ENCODE measurements at places on chromosomes 12 and 14.

GRCh38 chr12:18383203-18383602, 121.9 kb downstream of the PIK3C2G start:
- DNase-seq: no peak

GRCh38 chr14:90760078-90760444, 56.2 kb downstream of the TTC7B start:
- no peak for DNase-seq

- DNase-seq: no peak
Observed at GRCh38 chr14:85531141-85531586, 1.2 kb downstream of the FLRT2 start.

- no peak for DNase-seq
Observed at GRCh38 chr14:66638689-66639088, 130.7 kb downstream of the GPHN start.

- DNase-seq: no peak
Observed at GRCh38 chr12:26789731-26790644, 43.0 kb downstream of the ITPR2 start.

GRCh38 chr12:124678421-124678893, 111.0 kb upstream of the NCOR2 start:
- DNase-seq: no peak

Measured in stimulated activated CD8-positive, alpha-beta memory T cell treated with anti-CD3 and anti-CD28 coated beads, Interleukin-4, amount 100 ng/mL, for 24 hours (primary cell).